Osteoblast (primary cell): ENCODE measurements at places on chromosomes 5 and 9. TPM values are rescaled to one million over a fixed set of nuclear protein-coding genes. Genes with fewer than 3 reads are reported as not detected.

DNA sequence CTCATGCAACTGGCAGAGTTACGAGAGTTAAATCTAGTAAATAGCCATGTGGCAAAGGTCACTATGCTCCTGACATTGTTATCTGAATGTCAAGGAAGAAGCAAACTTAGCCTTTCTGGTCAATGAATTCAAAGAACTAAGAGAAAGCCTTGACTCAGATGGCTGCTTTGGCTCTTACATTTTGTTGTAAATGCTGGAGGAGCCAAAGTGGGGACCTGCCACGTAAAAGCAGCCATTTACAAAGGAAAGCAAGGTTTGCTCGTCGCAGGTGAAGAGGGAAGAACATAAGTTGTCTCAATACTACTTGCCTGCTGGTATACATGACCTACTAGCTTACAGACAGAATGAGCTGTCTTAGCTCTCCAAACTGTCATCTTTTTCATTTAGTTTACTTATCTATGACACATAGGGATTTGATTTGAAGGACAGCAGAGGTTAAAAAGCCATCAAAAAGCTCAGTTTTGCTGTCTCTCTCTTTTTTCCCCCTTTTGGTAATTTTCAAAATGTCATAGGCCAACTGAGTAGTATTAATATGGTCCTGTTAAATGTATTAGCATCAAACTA lies 1052.8 kb upstream of the DMAC1 start:
- DNase-seq: no peak

- DNase-seq: peak; percentile 66
Observed at GRCh38 chr9:112338561-112338960, 5.1 kb upstream of the PTBP3 start.

STK32A gene
- total RNA-seq: 1.2 and 1.8 TPM in 2 replicates

BTNL8 gene
- total RNA-seq: not detected in 2 replicates

- DNase-seq: no peak
Observed at GRCh38 chr9:21295992-21296391, 9.1 kb downstream of the IFNA5 start.

DNA sequence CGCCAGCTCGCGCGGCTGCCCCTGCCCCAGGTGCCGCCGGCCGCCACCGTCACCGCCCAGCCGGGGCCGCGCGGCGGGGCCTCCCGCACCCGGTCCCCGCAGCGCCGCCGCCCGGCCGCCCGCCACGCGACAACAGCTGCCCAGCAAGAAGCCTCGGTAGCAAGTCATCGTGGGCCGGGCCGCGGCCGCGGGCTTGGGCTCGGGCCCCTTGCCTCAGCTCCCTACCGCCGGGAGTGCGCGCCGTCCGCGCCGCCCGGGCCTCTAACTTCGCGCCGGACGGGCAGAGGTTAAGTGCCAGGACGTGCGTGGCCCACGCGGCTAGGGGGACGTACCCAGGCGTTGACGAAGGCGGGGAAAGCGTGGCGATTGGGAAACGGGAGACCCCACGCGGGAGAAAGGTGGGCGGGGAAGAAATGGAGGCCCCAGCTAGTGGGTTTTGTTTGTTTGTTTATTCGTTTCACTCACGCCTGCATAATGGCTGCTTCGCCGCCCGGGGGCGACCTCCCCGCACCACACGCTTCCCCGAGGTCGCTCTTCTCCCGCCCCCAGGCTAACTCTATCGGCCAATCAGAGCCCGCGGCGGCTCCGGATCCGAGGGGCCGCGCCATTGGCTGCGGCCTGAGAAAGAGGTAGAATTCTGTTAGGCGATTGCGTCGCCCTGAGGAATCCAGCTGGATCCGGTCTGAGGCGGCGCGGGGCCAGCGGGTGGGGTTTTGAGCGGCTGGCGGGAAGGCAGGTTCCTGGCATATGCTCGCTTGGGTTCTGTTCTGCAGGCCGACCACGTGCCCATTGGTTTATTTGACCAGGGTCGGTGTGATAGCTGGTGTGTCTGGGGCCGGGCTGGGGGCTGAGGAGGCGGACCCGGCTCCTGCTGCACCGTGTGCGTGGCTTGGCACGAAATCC lies at the start of gene NADK2:
Gene NADK2, minus strand, starts transcription at position 295 of the 903 bp plus-strand sequence. Its CDS starts 127 bp downstream, at position 168.
- DNase-seq: peak; percentile 99
